ENCODE measurements at places on chromosomes 3 and 15. TPM values are rescaled to one million over a fixed set of nuclear protein-coding genes. Genes with fewer than 3 reads are reported as not detected.
A peak's percentile ranks its signal among the peaks of the same experiment; 100 is the strongest.

DNA sequence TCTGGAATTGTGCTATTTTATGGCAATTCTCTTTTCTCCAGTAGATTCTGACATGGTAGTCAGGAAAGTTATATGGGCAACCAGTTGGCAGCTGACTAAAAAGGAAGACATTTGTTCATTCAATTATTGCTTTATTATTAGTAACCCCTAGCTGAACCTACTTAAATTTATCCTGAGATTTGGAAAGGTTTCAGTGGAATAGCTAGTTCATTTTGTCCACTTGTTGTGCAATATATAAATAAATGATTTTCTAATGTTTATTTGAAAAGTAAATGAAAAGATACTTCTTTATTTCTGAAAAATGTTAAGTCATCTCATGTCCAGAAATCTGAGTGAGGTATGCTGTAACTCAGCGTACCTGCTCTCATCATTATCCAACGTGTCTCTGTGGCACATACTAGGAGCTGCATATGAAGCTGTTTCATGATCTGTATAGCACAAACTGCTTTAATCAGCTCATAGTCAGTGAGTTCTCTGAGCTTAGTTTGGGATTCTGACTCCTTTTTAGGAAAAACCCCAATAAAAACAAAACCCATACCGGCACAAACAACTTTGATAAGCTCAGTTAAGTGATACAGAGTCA, 35.9 kb downstream of the RARB start:
- DNase-seq, result no peak

GRCh38 chr3:139534992-139535879, 4.3 kb downstream of the RBP1 start:
- peak; percentile 71 for DNase-seq

DNA sequence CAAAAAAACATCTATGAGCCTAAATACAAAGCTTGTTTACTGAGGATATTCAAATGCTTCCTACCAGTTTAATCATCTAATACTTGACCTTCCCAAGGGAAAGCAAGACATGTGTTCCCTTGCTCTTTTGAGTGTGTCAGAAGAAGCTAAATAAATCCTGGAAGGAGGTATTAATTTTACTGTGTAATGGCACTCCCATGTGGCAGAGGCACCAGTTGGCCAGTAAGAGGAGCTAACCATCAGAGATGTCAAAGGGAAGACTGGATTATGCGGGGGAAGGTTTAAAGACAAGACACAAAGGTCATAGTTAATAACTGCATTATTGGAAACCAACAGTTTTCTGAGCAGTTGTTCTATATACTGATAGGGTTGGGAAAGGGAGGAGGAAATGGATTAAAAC, 125.1 kb downstream of the SUCLG2 start:
- no peak for DNase-seq

DNA sequence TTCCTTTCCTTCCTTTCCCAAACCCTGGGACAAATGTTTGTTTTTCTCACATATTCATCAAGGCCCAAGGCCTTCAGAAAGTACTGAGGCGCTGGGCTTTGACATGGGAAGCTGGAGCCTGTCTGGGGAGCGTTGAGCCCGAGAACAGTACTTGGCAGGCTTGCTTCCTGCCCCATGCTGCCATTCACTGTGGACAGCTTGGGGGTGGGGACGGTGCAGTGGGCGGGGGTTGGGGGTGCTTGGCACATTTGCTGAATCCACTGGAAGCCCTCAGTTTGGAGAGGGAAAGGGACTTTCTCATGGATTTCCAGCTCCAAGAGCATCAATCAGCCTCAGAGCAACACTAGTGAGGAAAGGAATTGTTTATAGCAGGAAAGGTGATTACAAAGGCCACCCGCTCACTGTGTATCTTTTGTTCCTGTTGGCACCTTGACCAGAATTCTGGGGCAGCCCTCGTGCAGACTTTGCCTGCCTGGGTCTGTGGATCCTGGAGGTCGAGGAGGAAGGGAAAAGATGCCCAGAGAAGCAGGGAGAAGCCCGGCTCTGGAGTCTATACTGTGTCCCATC, 199.8 kb upstream of the RGMA start:
- DNase-seq, result no peak

- no peak for DNase-seq
Measured at GRCh38 chr3:194405766-194406165, 6.7 kb upstream of the GP5 start.

DNA sequence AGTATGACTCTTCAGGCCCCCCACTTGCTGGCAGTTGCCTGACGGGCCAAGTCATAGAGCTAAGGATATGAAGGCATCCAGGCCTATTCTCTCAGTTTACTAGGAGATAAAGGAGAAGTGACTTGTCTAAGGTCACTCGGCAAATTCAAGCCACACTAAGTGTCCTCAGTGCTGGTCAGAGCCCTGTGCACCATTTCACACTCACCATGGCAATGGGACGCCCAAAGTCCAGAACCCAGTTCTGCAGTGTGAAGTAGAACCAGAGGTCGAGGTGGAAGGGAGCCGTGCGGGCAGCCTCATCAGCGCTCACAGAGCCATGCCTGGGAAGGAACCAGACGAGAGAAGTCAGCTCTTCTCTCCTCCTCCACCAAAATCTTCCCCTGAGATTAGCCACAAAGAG, 11.2 kb downstream of the CLN6 start:
- peak; percentile 11 for DNase-seq

DNA sequence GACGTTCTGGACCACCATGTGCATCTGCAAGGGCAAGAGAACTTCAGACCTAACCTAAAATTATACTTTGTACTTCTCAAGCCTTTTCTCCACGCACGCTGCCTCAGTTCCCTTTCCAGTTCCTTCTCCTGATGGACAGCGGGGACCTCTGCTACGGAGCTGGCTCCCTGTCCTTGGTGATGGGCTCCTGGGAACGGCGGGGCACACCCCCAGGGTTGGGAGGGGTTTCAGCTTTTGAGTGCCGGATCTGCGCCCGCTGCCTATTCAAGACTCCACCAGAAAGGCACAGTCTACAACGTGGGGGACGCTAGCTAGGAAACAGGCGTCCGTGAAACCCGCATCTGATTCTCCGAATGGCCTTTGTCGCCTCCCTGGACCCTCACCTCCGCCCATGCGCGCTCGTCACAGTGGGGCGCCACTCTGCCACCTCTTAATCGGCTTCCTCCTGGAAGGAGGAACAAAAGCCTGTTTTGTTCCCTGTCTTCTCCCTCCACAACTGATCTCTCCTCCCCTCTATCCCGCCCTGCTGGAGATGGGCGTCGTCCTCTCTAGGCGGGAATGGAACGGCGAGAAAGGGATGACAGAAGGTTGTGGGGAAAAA, 2.2 kb downstream of the GPR149 start:
- no peak for DNase-seq

DNA sequence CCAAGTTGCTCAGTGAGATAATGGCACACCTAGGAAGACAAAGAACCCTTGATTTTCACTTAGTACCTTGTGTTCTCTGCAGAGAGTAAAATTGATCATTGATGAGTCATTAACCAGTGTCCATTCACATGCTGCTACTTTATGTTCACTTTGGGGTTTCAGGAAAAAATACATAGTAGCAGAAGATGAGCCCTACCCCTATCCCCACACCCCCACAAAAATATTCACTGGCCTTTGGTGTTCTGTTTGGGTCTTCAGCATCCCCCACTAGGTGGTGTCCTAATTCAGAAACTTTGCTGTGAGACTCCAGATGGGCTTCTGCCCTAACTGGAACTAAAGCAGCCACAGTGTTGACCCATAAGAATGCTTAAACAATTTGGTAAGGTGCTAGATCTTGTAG, 178.8 kb downstream of the KLHL25 start:
- no peak for DNase-seq

- no peak for DNase-seq
Measured at GRCh38 chr15:77819048-77819850, 186.5 kb upstream of the LINGO1 start.

CTXN2 gene
- not detected for total RNA-seq

DNA sequence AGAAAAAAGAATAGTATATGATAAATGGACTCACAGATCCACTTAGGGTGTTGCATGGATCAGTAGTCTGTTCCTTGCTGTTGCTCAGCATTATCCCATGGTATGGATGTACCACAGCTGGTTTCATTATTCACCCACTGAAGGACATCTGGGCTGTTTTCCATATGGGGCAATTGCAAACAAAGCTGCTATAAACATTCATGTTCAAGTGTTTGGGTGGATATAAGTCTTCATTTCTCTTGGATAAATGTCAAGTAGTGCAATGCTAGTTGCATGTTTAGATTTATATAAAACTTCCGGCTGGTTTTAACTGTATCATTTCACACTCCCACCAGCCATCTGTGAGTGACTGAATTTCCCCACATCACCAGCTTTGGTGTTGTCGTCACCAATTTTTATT, 137.7 kb downstream of the ASB7 start:
- DNase-seq, result no peak
